ENCODE measurements at places on chromosomes 12 and 14.

DNA sequence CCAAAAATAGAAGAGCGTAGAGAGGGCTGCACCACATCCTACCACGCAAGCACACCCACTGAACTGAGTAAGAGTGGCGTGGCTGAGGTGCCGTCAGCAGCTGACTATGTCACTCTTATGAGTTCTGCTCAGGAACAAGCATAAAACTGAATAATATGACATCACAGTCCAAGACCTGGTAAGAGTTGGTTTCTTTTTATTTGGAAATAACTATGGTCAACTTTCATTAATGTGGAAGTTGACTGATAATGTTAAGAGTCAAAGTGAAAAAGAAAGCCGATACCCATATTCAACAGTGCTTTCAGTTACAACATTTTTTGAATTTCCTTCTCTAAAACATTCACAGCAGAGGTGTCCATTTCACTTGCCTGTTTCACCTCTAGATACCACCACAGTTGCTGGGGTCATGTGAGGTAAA is 44.6 kb downstream of the GNS start:
- DNase-seq, result peak; percentile 3

- no peak for DNase-seq
Observed at GRCh38 chr12:5777451-5777850, 167.6 kb downstream of the ANO2 start.

DNA sequence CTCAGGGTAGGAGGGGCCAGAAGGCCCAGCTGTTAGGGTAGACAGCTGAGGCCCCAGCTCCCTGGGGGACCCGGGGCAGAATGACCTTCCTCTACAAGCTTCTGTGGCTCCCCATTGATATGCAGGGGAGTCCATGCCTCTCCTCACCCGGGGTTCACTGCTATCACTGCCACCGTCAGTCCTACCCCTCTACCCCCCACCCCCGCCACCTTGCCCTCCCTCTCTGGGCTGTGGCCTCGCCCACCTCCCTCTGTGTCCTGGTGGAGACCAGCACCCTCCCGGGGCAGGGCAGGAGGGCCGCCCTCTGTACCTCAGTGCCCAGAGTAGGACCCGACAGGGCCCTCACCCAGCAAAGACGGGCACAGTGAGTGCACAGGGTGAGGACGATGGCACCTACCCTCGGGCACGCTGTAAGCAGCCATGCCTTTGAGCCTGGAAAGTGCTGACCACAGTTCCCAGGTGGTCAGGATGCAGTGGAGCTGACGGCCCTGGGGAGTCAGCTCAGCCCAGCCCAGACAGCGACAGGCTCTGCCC is 88.4 kb upstream of the SFSWAP start:
- DNase-seq, result no peak

- DNase-seq, result no peak
Observed at GRCh38 chr12:87344699-87345098, 684.5 kb downstream of the C12orf50 start.

GRCh38 chr12:72037006-72037795 is 98.6 kb downstream of the TPH2 start:
- DNase-seq, result no peak

DNA sequence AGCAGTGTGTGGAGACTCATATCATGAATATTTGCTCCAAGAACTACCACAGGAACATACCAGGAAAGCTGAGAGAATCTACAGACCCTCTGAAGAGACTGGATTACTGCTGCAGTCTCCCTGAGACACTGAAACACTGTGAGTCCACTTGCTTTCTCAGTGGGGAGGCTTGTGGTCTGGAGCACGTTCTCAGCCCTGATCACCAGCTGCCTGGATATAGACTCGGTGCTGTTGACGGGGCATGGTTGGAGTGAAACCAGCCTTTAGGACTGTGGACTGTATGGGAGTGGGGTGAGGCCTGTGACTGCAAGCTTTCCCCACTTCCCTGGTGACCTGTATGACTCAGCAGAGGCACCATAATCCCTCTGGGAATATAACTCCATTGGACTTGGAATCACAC is 525.8 kb upstream of the FBXO33 start:
- no peak for DNase-seq

DNA sequence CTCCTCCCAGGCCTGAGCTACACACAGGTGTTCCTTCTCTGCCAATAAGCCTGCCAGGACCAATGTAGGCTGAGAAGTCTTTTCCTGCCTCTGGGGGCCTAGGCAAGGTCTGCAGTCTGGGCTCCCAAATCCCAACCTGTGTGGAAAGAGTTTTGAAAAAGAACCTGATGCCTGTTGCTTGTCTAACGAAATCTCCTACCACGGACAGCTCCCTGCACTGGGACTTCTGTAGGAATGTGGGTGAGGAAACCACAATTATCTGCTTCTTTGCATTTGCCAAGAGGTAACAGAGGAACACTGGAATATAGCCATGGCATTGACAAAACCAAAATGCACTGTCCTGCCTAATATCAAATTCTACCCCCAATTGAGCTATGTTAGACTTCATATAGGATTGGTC is 877.0 kb upstream of the TMEM132C start:
- no peak for DNase-seq

- no peak for DNase-seq
Observed at GRCh38 chr12:101552277-101552676, 42.5 kb upstream of the MYBPC1 start.

DNA sequence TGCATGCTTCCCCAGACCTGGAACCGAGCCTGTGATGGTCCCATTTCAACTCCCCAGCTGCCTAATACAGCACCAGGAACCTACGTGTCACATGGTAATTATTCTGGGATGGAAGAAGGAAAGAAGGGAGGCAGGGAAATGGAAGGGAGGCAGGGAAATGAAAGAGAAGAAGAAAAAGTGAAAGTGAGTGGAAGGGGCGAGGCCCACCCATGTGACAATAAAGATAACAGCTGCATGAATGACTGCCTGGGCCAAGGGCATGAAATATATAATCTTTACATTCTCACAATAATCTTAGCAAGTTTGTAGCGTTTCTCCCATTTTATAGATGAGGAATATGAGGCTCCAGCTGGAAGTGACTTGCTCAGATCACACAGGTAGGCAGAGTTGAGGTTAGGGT is 245.0 kb upstream of the PWP1 start:
- no peak for DNase-seq

GRCh38 chr12:124766727-124767065 is 97.0 kb downstream of the SCARB1 start:
- no peak for DNase-seq

- DNase-seq, result no peak
Observed at GRCh38 chr14:91360490-91361232, 57.0 kb downstream of the CCDC88C start.

- DNase-seq, result no peak
Observed at GRCh38 chr14:64584190-64584589, 34.4 kb downstream of the PPP1R36 start.

- DNase-seq, result no peak
Observed at GRCh38 chr12:71107936-71108335, 49.9 kb downstream of the TSPAN8 start.

- DNase-seq, result no peak
Observed at GRCh38 chr14:69754487-69754886, 12.5 kb upstream of the SRSF5 start.

Measured in activated CD4-positive, alpha-beta T cell treated with anti-CD3 and anti-CD28 coated beads, Interleukin-2, amount 50 U/mL, for 4 hours (primary cell).